ENCODE measurements at places on chromosomes 6 and 20. TPM values are rescaled to one million over a fixed set of nuclear protein-coding genes. Genes with fewer than 3 reads are reported as not detected.

The ATP9A gene
- 28.1 TPM for total RNA-seq

DNA sequence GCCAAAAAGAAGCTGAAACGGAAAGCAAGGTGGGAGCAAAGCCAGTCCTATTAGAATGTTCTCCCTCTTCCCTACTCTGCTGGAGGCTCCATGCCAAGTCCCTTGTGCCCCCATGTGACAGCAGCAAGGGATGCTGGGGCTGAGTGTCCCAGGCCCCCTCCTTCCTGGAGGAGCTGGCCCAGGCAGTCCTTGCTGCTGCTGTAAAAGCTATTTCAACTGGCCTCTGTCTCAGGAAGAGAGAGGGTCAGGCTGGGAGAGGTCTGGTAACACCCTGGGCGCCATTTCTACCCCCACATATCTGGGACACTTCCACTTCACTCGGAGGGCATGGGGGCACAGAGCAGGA is 25.0 kb downstream of the TTBK1 start:
- peaks cover 47% of the 10 kb centered on the region for H3K4me1 ChIP-seq
- no peaks in the 10 kb centered on the region for H3K36me3 ChIP-seq
- no peak for DNase-seq
- no peak overlapping the region for H3K4me3 ChIP-seq
- H3K27ac ChIP-seq = peak overlapping the region; percentile 92
- no peaks in the 10 kb centered on the region for H3K27me3 ChIP-seq

- peak; percentile 41 for DNase-seq
- peak overlapping the region; percentile 69 for H3K27ac ChIP-seq
- H3K36me3 ChIP-seq = no peaks in the 10 kb centered on the region
- H3K4me1 ChIP-seq = peaks cover 17% of the 10 kb centered on the region
Observed at GRCh38 chr20:1322511-1323245, 6.3 kb downstream of the SDCBP2 start.

- H3K4me1 ChIP-seq = no peaks in the 10 kb centered on the region
- H3K27me3 ChIP-seq = no peaks in the 10 kb centered on the region
- H3K4me3 ChIP-seq = no peak overlapping the region
- H3K27ac ChIP-seq = no peak overlapping the region
- no peaks in the 10 kb centered on the region for H3K36me3 ChIP-seq
Observed at GRCh38 chr6:22668307-22668706, 98.9 kb downstream of the HDGFL1 start.

The ACSS1 gene
- 20.5 TPM for total RNA-seq

DNA sequence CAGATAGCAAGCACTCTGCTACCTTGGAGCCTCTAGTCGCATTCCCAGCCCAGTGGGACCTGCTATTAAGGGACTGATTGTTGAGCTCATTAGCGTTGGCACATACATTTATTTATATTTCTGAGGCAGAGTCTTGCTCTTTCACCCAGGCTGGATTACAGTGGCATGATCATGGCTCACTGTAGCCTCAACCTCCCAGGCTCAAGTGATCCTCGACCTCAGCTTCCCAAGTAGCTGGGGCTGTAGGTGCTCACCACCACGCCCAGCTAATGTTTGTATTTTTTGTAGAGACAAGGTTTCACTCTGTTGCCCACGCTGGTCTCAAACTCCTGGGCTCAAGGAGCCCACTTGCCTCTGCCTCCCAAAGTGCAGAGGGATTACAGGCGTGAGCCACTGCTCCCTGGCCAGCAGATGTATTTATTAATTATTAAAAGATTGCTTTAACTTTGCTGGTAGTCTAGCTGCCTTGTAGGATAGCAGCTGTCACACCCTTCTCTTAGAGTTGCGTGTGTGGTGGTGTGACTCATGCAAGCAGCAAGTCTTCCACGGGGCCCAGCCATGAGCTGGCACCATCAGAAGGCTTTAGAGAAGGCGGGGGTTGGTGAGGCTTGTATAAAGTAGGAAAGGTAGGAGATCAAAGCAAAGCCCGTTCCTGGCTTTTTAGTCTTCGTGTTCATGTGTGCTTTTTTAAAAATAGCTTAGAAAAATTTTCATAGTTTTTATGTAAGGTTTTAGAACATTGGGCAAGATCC is 16.5 kb downstream of the ACTR5 start:
- DNase-seq = peak; percentile 86
- peak overlapping the region; percentile 67 for H3K27ac ChIP-seq
- no peaks in the 10 kb centered on the region for H3K36me3 ChIP-seq
- no peaks in the 10 kb centered on the region for H3K27me3 ChIP-seq
- H3K4me3 ChIP-seq = no peak overlapping the region
- H3K4me1 ChIP-seq = peaks cover 4% of the 10 kb centered on the region

GRCh38 chr6:3247255-3248146 is 11.2 kb upstream of the PSMG4 start:
- peaks cover 14% of the 10 kb centered on the region for H3K4me1 ChIP-seq
- peak; percentile 87 for DNase-seq
- H3K27ac ChIP-seq = peak overlapping the region; percentile 78
- H3K36me3 ChIP-seq = no peaks in the 10 kb centered on the region
- no peak overlapping the region for H3K4me3 ChIP-seq

Measured in hepatocyte (in vitro differentiated cells).